Activated CD8-positive, alpha-beta T cell treated with anti-CD3 and anti-CD28 coated beads for 36 hours (primary cell): ENCODE measurements at places on chromosomes 12 and 14. TPM values are rescaled to one million over a fixed set of nuclear protein-coding genes. Genes with fewer than 3 reads are reported as not detected.

FAM177A1 gene
- total RNA-seq: 35.8 TPM

NRL gene
- total RNA-seq: 1.8 TPM

GRCh38 chr12:96719660-96720362 is 187.2 kb upstream of the NEDD1 start:
- peak; percentile 39 for DNase-seq

DNA sequence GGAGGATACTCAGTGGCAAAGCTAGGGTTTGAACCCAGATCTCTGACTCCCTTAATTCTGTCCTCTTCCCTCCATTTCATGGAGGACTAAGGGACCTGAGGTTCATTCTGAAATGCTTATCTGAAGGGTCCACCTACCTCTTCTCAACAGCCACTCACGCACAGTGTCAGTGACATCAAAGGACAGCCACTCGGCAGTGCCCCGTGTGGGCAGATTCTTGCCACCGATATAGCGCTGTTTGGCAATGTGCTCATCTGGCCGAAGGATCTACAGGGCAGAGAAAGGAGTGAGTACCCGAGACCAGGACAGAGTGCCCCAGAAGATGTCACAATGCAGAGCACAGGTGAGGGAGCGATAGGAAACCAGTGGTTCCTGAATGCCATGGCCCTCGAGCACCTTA is 10.8 kb downstream of the TGFB3 start:
- no peak for DNase-seq

DNA sequence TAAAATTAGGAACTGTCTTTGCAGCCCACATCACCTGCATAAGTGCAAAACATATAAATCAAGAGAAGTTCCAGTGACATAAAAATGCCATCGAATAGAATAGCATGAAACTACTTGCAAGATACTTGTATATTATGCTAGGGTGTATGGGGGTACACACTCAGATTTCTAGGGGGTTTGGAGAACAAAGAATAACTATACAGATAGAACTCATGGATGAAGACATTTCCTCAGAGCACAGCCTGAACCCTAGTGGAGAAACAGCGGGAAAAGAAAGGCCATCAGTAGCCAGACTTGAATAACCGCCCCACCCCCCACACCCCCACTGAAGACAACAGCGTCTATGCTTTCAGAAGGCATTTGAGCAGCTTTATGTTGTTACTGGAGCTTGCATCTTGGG is 425.8 kb downstream of the NPAS3 start:
- no peak for DNase-seq

DNA sequence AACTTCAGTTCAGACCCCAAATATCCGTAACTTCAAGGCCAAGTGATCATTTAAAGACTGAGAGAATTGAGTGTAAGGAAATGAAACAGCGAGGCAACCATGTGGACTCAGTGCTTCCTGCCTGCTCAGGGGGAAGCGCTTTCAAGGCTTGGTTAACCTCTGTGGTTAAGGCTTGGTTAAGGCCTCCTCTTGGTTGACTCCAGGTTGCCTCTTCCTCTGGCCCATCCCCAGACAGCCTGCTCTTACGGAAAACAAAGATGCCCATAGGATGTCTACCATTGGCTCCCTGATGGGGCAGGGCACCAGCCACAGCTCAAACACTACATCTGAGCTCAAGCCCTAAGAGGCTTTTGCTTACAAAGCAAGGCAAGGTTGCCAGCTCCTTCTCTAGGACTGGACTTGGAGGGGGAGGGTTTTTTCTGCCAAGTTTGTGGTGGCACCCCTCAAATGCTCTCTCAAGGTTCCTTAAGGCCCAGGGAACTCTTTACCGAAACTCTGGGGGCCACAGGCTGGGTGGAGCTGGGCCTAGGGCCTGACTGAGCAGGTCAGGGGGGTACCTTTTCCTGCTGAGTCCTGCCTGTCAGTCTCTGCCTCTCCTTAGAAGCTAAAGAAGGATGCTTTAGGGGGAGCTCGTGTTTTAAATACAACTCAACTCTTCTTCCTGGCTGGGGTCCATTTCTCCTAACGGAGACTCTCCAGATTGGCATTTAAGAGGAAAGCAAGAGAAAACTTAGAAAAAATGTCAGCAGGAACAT is 13.7 kb downstream of the COL2A1 start:
- DNase-seq: peak; percentile 80

DNA sequence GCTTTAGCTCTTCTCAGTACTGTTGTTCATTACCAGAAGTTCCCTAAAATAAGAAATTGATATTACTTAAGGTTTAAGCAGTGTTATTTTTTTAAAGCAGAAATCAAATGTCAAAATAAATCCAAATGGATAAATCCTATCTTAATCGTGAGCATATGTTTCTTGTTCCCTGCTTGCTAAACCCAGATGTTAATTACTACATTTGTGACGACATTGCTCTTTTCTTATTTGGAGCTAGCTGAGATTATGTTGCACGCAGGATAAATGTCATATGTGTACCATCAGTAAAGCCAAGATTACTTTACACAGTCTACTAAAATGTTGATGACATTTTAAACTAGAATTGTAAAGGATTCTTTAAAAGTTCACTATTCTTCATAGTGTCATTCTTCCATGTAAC is 157.5 kb downstream of the PLCZ1 start:
- DNase-seq: no peak

- DNase-seq: no peak
Observed at GRCh38 chr12:12671850-12672660, 23.9 kb downstream of the GPR19 start.
